DMS 273 treated with DMSO at 0.1 percent for 48 hours (cell line): ENCODE measurements at places on chromosomes 11 and 22.

- peak; percentile 10 for DNase-seq
Measured at GRCh38 chr11:116732271-116733042, 40.3 kb downstream of the BUD13 start.

DNA sequence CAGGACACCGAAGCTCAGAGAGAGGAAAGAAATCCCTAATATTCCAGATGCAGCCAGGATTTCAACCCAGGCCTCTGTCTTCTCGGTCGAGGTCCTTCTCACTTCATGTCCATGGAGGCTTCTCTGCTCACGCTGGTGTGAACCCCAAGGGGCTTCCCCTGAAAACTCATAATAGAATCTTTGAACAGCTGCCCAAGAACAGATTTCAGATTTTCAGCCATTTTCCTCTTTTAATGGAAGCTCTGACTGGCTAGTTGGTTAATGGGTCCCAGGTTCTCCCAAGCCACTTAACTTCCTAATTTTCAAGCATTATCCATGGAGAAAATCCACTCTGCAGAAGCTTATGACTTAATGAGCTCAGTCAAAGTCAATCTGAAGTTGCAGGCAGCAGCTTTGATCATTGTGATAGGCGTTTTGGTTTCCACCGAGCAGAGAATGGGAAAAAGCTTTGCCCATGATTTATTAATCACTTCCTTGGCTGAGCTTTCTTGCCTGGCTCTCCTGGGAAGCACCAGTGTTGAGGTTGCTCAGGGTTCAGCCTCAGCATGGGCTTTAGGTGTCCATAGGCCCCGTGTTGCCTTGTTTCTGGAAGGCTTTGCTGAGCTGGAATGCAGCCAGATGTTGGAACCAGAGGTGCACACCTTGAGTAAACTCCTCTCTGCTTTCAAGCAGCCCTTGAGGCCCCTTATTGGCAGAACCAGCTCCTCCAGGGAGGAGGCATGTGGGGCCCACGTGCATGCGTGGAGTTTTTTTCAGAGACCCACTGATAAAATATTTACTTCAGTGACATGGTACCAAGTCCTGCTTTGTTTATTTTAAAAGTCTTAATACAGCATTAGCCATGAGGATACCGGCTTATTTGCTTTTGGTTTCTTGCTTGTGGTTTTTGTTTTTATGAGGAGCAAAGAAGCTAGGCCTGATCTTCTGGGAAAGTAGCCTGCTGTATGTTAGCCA lies 25.5 kb downstream of the LDLRAD3 start:
- DNase-seq = no peak

DNA sequence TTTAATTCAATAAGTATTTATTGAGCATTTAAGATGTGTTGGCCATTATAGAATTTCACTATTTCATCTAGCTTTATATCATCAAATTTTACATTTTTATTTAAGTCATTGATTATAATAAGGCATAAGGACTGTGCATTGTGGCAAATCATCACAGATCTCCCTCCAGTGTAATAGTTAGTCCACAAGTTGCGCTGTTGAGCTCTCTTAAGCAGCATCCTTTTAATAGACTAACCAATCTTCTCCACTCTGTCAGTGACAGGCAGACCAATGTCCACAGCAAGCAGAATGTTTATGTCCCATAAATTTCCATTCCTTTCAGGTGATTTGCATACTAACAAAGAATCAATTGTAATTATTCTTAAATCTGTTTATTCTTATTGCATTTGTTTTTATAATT lies 595.3 kb upstream of the CCDC90B start:
- DNase-seq = no peak

GRCh38 chr11:25777343-25777742 lies 554.6 kb upstream of the ANO3 start:
- no peak for DNase-seq

- DNase-seq = no peak
Measured at GRCh38 chr11:63554877-63555223, 8.3 kb downstream of the PLAAT2 start.

GRCh38 chr11:134229126-134229790 lies 4.8 kb downstream of the VPS26B start:
- no peak for DNase-seq

DNA sequence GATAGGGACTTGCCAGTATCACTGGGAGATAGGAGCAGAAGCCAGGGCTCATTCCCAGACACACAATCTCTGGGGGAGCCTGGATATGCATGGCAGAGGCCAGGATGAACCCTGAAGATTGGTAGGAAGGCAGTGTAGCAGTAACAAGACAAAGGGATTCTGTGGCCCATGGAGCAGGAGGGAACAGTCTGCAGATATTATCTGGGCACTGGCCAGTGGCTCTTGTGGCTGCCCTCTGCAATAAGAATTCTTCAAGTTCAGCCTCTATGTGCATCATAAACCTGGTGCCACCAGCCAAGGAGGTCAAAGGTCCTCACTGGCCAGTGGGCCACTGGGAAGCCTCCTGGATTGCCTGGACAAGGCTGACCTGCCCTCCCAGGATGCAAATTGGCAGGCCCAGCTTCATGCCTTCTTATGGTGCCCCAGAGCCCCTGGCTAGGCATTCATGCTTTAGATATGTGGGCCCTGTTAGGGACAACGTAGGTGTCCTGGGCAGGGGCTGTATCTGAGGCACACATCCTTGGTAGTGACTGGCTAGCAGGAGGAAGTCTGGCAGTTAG lies 29.2 kb downstream of the KCNQ1OT1 start:
- DNase-seq = no peak

- no peak for DNase-seq
Measured at GRCh38 chr11:112128483-112129121, 35.3 kb downstream of the IL18 start.

DNA sequence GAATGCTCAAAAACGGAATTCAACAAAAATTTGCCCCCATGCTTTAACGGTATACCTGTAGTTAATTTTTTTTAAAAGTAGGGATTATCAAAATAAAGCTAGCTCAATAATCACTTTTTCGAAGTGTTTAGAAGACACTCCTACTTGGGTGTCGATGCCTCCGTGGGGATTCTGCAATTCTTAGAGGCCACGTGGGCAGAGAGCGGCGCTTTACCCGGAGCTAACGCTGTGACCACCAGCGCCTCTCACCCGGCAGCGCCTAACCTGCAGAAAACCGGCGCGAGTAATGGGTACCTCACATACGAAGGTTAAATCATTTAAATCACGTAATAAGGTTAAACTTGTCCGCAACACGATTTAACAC lies 583 bp downstream of the TAF1D start:
- no peak for DNase-seq

GRCh38 chr11:115162919-115163318 lies 341.3 kb downstream of the CADM1 start:
- DNase-seq = no peak

DNA sequence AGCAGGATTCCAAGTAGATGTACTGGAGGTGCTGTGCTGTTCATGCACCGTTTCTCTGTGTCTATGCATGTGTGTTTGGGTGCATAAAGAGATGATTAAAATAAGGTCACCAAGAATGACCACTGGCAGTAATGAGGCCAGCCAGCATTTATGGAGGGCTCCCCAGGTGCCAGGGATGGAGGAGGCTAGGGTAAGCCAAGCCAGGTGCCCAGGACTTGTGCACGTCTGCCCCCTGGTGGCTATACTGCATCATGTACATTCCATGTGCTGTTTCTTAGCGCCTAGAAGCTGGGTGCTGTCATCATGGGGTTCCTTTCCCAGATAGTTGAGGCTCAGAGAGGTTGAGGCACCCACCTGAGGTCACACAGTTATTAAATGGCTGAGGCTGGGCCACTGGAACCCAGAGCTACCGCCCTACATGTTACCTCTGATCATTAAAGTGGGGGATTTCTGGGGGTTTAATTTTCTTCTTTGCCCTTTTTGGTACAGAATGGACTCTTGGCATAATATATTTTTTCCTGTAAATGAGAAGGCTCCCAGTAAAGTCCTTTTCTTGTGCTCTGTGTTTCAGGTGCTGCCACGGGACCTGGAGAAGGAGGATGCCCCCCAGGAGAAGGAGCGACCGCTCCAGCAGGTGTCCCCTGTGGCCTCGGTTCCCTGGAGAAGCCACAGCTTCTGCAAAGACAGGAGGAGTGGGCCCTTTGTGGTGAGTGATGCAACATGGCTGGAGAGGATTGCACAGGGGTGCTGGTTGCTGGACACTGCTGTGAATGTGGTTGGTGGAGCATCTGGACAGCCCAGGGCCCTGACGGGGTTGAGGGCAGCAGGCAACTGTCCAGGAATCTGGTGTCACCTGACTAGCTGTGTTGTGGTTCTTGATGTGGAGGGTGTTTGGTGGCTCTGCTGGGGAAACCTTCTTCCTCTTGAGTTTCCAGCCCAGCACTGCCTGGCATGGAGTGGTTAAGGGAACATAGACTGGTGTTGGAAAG lies 96.4 kb downstream of the KIAA1671 start:
- no peak for DNase-seq

- no peak for DNase-seq
Measured at GRCh38 chr11:64754919-64755662, 4.7 kb downstream of the PYGM start.

- no peak for DNase-seq
Measured at GRCh38 chr11:131600628-131601027, 230.2 kb downstream of the NTM start.

DNA sequence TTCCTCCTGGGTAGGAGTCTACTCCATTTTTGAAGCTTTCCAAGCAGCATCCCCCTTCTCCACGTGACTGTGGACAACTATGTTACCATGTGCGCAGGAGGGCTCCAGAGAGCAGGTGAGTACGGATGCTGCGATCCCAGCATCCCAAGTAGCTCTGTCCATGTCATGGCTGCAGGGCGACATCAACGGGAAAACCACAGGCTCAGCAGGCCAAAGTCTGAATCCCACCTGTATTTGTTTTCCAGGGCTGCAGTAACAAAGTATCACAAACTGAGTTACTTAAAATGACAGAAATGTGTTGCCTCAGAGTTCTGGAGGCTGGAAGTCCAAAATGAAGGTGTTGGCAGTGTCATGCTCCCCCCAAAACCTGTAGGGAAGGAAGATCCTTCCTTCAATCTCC lies 40.3 kb downstream of the MCHR1 start:
- no peak for DNase-seq

DNA sequence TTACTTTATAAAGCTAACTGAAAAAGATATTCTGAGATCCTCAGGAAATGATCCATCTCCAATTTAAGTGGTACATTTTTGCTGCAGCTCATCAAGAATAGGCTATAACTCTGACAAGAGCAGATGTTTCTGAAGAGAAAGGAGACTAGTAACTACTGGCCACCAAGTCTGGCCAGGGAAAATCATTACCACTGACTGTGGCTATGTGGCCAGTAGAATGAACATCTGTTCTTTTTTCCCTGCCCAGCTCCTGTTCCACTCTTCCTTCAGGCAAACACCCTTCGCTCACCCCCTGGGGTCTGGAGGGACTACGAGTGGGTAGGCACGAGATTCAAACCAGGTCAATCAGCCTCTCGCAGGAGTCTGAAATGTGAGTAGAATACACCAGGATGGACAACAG lies 23.9 kb downstream of the TMEM123 start:
- DNase-seq = no peak

DNA sequence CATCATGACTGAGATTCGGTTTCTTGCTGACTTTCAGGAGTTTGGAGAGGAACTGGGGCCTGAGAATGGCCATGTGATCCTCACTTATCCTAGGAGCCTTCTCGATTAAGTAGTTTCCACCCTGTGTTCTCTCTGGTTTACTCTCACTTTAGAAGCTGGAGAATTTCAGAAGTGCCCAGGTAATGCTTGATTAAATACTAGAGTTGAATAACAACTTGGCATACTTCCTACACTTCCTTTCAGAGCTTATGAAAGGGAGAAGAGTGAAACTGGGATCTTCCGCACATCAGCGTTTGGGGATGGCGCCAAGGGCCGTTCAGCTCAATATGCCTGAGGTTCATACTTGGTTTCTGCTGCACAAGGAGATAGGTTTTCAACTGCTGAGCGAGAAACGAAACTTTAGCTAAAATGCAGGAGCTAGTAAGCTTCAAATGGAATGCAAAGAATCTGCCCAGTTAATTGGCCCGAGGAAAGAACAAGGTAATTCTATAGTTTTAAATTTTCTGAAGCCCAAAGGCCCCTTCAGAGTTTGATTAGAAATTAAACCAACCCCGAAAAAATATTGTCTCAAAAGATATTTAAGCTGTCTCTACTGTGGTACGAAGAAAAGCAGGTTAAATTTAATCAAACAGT lies 823 bp upstream of the MUC15 start:
- no peak for DNase-seq

DNA sequence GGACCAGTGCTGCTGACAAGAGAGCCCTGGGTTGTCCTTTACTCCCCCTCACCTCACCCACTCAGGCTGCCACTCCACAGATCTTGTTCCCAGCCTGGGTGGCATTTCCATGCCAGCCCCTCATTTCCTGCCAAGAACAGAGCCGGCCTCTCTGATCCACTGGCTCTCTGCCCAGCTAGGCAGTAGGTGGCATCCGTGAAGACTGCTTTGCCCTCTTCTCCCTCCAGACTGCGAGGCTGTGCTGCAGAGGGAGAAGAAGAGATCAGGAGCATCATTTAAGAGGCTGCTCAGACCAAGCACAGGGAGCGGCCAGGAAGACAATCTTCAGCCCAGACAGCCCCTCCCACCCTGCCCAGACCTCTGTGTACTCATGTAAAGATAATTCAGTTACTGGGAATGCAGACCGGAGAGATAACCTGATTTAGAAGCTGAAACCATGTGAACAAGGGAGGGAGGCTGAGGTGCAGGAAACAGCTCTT lies 126.9 kb upstream of the NCAM1 start:
- DNase-seq = no peak

GRCh38 chr22:23196165-23196564 lies 15.9 kb downstream of the BCR start:
- peak; percentile 29 for DNase-seq

DNA sequence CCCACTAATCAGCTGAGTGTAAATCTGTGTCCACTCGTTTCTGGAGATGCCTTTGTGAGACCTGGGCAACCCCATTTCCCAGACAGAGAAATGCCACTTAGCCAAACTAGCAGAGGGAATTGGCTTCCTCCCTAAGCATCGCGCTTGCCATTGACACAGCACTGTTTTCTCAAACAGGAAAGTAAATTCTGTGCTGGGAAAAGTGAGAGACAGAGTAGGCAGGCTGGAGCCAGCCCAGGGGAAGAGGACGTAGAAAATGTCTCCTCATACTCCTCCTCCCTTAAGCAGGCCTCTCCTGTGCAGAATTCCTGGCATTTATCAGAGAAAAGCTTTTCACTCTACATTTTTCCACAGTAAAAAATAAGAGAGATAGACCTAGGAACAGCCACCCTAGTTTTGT lies 99.1 kb upstream of the AMOTL1 start:
- DNase-seq = no peak

- no peak for DNase-seq
Measured at GRCh38 chr11:88405853-88406252, 68.3 kb upstream of the CTSC start.

DNA sequence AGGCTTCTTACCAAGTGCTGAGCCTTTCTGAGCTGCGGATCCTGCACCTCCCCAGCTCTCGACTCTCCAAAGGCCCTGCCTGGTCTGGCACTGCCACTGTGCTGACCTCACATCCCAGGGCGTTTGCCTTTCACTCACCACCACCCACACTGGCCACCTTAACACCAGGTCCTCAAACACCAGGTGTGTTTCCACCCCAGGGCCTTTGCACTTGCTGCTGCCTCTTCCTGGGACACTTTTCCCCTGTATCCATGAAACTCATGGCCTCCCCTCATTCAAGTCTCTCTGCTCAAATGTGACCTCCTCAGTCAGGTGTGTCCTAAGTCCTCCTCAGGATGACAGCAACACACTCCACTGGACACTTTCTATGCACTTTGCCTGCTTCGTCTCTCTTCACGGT lies 51.4 kb upstream of the ANO1 start:
- DNase-seq = no peak

GRCh38 chr11:62001450-62002191 lies 34.2 kb upstream of the FTH1 start:
- no peak for DNase-seq

- DNase-seq = no peak
Measured at GRCh38 chr11:21456186-21456585, 736.7 kb upstream of the ANO5 start.

GRCh38 chr22:24040946-24041345 lies 29.8 kb downstream of the CABIN1 start:
- no peak for DNase-seq
